ENCODE measurements at places on chromosomes 1 and 21.

DNA sequence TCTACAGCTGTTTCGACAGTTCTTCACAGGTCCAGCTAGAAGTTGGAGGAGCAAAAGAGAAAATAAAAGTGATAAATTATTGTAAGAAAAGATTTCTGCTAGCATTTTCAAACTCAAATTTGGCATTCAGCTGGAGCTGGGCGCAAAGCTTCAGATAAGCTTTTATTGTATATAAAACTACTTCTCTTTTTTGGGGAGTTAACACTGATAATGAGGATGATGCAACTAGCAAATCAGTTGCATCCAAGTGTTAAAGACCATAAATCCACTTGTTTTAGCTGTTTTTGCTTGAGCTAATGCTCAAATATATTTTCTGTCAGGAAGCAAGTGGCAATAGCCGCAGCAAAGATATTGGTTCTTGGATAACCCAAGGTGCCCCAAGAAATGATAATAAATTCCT lies 127.1 kb upstream of the PKN2 start:
- no peak for DNase-seq

DNA sequence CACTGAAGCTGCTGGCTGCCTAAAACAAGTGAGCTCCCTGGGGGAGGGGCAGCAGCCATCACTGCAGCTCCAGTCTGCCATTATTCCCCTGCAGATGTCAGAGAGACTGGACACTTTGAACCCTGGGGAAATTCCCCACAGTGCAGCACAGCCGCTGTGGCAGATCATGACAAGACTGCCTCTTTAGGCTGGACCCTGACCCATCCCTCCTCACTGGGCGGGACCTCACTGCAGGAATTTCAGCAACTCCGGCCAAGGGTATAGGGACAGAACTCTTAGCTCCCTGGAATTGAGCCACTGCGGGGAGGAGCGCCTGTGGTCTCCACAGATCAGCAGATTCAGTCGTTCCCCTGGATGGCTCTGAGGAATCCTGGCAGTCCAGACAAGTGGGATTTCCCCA lies 964.6 kb downstream of the BRINP3 start:
- DNase-seq, result peak; percentile 28

DNA sequence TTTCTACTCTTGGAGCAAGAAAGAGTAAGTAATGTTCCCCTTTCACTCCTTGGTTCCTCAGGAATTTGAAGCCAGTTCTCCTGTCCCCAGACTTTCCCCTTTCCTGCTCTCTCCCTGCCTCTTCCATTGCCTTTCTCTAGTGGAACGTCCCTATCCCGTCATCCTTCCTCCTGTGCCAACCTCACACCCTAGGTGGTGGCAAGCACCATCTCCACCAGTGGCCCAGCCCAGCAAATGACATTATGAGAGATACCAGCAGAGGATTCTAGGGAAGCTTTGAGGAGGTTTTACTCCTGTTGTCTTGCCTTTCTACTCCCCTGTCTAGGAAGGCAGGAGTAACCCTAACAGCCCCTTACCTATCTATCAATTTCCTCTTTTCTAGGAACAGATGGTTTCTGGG lies 8.1 kb upstream of the TACSTD2 start:
- DNase-seq, result no peak

DNA sequence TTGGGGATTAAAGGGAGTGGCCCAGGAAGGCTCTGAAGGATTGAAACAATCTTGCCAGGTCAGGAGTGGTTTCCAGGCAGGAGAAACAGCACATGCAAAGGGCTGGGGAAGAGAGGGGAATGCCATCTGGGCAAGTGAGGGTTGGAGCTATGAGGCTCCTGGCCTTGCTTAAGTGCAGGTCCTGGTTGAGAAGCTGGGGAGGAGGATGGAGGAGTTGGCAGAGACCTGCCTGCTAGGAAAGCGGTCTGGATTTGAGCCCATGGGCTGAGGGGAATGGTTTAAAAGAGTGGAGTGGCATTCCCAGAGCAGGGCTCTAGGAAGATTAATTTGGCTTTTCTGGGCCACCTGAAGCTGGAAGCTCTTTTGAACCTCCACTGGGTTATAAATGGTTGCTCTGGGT lies 9.2 kb downstream of the IGSF21 start:
- no peak for DNase-seq

DNA sequence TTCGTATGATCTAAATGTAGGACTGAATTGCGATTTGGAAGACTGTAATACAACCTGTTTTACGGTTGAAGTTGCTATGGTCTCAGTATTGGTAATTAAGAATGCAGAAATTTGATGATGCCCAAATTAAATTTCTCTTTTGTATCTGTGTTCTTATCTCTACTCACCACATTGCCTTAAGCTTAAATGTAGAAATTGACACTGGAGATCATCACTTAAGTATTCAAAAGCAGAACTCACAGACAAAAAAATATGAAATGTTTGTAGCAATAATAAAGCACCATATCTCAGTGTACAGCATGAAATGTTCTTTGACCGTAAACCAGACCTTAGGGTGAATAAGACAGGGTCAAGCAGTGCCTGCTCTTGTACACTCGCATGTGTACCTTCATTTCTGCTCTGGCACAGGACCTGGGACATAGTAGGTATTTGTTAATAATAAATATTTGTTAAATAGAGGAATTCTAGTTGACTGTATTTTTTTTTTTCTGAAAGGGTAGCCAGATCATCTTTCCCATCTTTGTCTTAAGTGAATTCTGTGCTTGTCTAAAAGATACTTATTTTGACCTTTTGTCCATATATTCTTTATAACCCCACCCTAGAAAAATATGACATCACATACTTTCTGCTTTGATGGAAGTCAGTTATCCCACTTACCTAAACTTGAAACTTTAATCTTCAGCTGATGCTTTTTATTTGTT lies 1.5 kb downstream of the CDC7 start:
- no peak for DNase-seq

DNA sequence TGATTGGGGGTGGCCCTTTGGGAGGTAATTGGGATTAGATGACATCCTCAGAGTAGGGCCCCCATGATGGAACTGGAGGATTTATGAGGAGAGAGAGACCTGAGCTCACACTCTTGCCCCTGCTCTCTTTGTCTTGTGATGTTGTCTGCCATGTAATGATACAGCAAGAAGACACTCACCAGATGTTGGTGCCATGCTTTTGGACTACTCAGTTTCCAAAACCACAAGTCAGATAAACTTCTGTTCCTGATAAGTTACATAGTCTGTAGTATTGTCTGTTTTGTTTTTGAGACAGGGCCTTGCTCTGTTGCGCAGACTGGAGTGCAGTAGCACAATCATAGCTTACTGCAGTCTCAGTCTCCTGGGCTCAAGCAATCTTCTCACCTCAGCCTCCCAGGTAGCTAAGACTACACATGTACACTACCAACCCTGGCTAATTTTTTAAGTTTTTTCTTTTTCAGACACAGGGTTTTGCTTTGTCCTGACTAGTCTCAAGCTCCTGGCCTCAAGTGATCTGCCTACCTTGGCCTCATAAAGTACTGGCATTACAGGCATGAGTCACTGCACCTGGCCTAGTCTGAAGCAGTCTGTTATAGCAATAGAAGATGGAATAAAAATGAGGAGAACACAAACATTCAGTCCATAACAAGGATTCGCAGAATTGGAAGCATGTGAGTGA lies 115.0 kb upstream of the GALNT2 start:
- no peak for DNase-seq

- no peak for DNase-seq
These were observed 476.8 kb upstream of the DEPDC1 start for GRCh38 chr1:68973459-68974244.

DNA sequence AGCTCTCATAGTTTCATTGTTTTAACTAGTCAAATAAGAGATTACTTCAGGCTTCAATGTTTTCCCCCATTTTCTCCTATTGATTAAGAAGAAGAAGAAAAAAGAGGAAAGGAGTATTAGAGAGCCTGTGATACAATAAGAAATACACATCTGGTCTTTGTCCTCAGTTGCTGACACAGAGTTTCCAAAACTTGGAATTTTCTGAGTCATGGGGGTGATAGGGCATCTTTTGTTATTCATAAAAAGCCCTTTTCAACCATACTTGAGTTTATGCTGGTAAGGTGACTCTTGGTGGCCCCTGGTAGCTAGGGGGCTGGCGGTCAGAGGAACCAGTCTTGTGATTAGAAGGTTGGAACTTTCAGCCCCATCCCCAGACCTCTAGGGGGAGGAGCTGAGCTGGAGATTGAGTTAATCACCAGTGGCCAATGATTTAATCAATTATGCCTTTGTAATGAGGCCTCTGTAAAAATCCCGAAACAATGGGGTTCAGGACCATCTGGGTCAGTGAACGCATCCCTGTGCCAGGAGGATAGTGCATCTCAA lies 28.9 kb upstream of the KLF18 start:
- no peak for DNase-seq

DNA sequence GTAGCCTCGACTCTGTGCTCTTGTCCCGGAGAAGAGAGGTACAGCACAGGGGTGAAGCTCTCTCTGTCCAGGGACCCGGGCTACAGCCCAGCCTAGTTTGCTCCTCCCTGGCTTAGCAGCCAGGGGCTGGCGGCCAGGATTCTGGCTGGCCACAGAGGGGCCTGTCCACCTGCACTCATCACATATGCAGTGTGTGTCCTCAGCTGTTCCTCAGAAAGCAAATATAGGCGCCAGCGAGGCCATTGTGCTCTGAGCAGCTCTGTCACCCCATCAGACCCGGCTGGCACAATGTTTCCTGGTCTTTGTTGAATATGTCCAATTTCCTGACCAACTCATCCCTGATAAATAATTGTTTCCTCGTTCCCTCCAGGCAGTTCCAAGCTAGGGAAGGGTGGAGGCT lies 28.5 kb downstream of the KCND3 start:
- DNase-seq, result no peak

DNA sequence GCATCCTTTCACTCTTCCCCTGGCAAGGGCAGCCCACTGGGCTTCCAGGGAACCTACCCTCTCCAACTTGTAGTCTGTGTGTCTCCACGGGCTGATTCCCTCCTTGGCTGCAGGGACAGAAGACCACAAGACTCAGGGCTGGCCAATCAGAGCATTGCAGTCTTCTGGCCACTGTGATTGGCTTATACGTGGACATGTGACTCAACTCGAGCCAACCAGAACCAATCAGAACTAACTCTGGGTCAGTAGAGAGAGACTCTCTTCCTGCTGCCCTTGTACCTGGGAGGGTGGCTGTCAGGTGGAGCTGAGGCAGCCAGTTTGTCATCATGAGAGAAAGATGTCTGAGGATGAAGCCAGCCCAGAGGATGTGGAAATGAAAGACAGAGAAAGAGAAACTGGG lies 64.0 kb downstream of the DHRS3 start:
- no peak for DNase-seq

DNA sequence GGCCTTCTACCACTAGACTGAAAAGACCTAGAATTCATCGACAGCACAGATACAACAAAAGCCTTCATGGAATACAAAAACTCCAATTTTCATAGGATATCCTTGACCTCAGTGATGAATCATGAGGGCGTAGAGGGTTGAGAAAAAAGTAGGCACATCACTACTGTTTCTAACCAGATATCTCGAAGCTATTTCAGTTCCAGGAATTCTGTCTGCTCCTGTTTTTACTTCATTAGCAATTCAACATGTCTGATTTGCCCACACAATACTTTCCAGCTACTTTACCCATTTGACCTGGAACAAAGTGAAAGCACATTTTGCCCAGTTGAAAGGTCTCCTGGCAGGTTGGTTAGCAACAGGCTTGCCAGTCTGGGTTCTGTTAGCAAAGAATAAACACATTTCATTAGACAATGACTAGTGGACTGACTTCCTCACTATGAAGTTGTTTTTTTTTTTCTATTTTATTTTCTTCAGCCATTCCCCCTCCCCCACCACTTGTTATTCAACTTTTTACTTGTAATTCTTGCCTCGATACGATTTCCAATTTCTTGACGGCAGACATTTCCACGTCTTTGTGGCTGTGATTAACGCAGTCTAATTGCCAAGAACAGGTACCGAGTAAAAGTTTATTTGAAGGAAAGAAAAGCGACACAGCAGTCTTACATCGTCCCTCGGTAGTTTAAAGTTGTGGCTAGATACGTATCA lies 4.0 kb upstream of the ZBTB18 start:
- no peak for DNase-seq

DNA sequence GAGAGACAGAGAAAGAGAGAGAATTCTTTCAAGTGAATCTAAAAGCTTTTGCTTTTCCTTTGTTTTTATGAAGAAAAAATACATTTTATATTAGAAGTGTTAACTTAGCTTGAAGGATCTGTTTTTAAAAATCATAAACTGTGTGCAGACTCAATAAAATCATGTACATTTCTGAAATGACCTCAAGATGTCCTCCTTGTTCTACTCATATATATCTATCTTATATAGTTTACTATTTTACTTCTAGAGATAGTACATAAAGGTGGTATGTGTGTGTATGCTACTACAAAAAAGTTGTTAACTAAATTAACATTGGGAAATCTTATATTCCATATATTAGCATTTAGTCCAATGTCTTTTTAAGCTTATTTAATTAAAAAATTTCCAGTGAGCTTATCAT lies 117.6 kb downstream of the PTPRC start:
- no peak for DNase-seq

DNA sequence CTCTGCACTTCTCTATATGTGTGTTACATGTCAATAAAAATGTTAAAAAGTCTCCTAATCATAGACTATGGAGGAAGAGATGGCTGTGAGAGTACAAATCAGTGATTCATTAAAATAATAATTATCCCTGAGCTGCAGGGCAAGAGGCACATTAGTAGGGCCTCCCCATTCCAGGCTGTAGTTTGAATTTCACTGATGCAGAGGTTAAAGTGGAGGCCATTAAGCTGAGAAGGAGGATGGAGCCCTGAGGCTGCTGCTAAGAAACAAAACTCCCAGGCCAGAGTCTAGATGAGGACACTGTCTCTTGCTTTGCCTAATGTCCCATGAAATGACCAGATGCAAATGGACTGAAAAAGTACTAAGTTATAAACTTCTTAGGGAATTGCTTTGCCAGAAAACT lies 89.1 kb upstream of the WDR26 start:
- no peak for DNase-seq

- no peak for DNase-seq
These were observed 4.9 kb downstream of the HPCA start for GRCh38 chr1:32891241-32891570.

DNA sequence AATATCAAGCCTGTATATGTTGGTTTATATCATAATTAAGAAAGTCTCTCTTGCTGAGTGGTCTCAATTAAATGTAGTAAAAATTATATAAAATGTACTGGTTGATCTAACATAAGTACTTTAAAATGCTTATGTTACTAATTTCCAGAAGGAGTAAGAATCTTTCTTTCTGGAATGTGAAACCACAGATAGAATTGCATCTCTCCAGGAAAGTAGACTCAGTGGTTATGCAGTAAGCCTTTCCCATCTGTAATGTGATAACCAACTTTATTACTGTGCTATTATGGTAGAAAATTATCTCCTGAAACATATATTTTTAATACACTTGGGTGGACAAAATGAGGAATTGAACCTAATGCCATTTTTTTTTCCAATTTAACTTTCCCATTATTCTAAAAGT lies 8.9 kb upstream of the RALGPS2 start:
- DNase-seq, result no peak

DNA sequence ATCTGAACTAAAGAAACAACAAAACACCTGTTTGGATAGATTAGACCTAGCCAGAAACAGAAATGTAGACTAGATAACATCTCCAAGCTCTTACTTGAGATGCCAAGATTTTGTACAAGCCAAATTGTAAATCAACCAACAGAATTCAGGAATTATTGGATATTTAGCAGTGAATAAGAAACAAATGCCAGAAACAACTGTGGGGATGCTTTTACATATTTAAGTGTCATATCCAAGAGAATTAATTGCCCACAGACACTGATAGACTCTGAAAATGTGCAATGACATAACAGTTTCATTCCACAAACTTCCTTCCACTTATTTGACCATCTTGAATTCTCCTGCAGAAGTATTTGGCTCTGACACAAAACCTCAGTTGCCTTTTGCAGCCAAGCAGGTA lies 92.3 kb downstream of the SGIP1 start:
- no peak for DNase-seq

GRCh38 chr21:40271164-40271563 lies 403.9 kb downstream of the PCP4 start:
- DNase-seq, result no peak
